ENCODE measurements at places on chromosomes 7 and 10.
A peak's percentile ranks its signal among the peaks of the same experiment; 100 is the strongest.

DNA sequence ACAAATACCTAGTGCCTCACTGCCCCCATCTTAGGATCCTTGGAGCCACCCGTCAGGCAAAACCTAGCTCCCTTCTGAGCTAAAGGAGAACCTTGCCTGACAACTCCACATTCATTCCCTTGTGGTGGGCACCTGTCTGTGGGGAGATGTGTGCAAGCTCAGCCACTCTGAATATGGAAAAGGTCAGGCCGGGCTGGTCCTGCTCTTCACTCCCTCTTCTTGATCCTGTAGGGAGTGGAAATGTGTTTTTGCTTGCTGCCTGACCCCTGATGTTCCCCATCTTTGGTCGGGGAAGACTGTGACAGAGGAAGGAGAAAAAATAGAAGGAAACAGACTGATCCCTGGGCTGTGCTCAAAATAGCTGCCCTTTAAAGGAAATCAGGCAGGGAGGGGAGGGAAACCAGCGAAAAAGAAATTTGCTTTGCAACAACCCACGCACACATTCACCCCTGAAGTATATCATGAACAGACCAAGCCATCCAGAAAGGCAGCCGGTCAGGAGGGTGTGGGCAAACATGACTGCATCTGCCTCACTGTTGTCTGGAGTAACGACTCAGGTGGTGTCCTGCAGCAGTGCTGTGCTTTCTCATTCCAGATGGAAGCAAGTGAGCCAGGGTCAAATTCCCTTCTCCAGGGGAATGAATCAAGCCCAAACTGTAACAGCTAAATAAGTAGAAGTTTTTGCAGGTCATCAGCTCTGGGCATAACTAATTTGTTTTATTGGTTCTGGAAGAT is 74.0 kb downstream of the SCRN1 start:
- DNase-seq: no peak

- DNase-seq: no peak
Observed at GRCh38 chr7:94222516-94222915, 172.2 kb upstream of the COL1A2 start.

DNA sequence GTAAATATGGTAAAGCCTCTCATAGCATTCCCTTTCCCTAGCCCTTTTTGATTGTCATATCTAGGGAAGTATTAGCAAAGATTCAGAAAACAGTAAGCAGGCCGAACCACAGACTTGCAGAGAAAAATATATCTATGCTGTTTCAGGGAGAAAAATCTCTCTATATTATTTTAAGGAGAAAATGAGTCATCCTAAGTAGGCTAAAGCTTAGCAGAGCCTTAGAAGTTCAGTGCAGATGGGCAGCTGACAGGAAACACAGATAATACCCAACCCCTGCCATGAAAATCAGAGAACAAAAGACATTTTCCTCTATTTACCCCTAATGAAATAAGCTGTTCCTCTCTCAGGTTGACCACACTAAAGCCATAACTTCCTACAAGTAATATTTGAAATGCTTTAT is 16.5 kb downstream of the C1QL3 start:
- DNase-seq: no peak

DNA sequence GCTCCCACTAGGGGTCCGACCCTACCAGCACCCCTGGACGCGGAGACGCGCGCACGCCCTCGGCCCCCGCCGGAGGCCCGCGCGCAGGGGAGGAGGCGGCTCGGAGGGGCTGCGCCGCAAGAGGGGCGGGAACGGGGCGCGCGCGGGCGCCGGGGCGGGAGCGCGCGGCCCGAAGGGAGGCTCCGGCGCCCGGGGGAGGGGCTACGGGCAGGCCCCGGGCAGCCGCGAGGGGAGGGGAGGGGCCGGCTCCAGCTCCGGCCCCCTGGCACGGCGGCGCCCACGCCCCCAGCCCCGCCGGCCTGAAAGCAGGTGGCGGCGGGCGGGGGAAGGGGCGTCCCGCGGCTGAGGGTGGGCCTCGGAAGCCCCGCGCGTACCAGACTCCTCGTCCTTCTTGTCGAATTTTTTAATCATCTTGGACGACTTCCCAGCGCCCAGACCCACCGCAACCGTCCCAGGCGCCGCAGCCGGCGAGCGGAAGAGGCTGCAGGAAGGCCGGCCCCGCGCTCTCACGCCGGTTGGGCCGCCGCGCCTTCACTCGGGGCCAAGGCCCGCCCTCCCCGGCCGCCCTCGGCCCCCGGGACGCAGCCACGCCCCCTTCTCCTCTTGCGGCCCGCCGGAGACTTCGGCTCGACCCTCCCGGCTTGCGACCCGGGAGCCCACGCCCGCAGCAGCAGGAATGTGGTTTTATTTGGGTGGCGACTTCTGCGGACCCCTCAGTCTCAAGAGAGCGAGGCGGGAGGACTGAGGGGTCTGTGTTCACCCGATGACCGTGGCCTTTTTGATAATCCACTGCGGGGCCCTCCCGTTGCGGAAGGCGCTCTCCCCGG is at the start of gene COPG2:
Gene COPG2 (minus strand): TSS at position 491 of the 827 bp plus-strand sequence. CDS start 80 bp downstream, at position 411.
- DNase-seq: peak; percentile 57

DNA sequence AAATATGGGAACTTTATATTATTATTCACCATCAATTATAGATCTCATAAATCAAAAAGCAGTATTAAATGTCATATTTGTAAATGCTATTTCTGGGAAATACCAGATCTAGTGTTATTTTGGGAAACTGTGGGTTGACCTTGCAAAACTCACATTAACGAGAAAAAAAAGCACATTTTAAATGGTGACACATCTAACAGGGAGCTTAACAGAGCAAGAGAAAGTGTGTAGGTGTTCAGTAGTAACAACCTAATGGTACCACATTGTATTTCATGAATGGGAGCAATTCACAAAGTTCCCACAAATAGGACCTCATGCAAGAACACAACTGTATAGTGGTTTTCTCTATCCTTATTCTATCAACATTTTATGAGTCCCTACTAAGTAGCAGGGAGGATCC is 26.2 kb upstream of the HDAC9 start:
- no peak for DNase-seq

- DNase-seq: no peak
Observed at GRCh38 chr10:497898-498451, 191.5 kb downstream of the DIP2C start.

- DNase-seq: no peak
Observed at GRCh38 chr10:99964791-99965190, 45.0 kb downstream of the DNMBP start.

DNA sequence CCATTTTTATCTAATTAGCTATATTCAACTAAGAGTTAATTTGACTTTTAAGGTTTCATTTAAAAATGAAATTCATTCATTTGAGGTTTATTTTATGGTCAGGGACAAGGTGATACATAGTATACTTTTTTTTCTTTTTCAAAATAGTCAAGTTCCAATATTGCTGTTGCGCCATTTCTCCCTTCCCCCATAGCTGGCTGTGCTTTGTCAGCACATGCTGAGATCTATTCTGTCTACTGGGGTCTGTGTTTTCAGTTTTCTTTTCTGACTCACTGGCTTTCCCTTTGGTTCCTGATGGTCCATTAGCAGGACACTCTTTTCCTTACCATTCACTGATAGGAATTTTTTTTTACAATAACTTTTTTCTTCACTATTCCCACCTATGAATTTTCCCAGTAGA is 336.4 kb upstream of the TMEM229A start:
- DNase-seq: no peak

DNA sequence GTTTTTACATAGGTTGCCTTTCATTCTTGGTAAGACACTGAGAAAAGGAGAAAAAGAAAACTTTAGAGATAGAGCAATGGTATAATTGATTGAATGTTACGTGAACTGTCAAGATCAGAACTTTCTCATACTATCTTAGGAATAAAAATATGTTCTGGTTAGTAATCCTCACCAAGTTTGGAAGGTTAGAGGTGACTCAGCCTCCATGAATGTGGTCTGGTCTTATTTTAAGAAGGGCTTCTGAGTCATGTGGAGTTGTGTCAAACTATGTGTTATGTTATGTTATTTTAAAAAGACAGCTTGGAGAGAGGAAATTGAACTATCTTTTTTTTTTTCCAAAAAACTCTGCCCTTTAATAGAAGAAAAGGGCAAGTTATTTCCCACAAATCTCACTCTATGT is 458.6 kb upstream of the KLF6 start:
- no peak for DNase-seq

GRCh38 chr7:29957521-29958310 is 31.9 kb downstream of the SCRN1 start:
- no peak for DNase-seq

DNA sequence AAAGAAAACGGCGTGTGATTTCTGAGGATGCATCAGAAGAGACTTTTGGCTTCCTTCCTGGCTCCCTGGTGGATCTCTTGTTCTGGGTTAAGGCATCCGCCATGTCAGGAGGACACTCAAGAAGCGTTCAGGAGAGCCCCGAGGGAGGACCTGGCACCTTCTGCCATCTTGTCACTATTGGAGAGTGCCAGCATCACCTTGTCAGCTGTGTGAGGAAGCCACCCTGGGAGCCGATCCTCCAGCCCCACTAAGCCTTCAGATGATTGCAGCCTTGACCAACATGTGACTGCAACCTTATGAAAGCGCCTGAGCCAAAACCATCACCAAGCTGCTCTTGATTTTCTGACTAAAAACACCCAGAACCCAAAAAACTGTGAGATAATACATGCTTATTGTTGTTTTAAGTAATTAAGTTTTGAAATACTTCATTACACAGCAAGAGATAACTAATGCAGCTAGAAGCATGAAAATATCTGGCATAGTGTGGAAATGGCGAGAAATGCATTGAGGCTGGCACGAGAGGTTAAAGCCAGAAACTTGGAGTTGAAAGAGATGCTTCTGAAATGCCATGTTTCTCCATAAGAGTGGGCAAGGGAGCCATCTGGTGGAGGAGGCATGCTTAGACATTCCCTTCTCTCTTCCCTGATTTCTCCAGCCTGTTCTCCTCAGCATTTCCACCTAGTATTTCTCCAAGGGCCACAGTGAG is 5.4 kb upstream of the ZFYVE27 start:
- DNase-seq: peak; percentile 35

DNA sequence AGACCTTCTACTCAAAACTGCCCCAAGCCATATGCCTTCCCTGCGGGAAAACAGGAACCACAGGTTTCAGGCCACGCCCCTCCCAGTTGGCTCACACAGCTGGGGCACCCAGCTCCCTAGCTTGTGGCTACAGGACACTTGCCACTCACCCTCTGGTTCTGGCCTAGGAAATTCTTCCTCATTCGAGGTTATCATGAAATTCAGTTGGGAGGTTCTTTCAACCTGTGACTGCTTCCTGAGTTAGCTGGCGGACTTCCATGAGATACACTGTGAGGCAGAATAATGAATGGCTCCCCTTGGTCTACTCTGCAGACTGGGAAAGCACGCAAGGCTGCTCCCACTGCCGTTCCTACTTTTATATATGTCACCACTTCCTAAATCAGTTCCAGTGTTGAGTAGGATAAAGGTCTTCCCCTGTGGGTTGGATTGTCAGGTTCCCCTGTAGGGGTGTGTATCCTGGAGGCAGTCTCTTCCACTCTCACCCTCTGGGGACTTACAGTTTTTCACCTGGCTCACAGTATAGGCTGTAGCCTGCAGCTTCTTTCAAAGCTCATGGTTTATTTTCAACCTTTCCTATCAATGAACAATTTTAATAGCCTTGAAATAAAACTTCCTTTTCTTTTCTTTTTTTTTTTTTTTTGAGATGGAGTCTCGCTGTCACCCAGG is 37.0 kb downstream of the GPR22 start:
- no peak for DNase-seq

GRCh38 chr7:94135180-94135579 is 131.0 kb upstream of the BET1 start:
- no peak for DNase-seq
